ENCODE measurements at places on chromosomes 7 and 10. TPM values are rescaled to one million over a fixed set of nuclear protein-coding genes. Genes with fewer than 3 reads are reported as not detected.

GRCh38 chr10:69292459-69292858 is 14.2 kb downstream of the HK1 start:
- no peak for DNase-seq
- H3K36me3 ChIP-seq: no peaks in the 10 kb centered on the region
- no peaks in the 10 kb centered on the region for H3K4me1 ChIP-seq

- no peaks in the 10 kb centered on the region for H3K27me3 ChIP-seq
- DNase-seq: no peak
- no peaks in the 10 kb centered on the region for H3K4me1 ChIP-seq
- H3K27ac ChIP-seq: no peak overlapping the region
These were observed 525.4 kb downstream of the TFEC start for GRCh38 chr7:115505136-115505535.

GRCh38 chr7:79216236-79216635 is 237.2 kb downstream of the MAGI2 start:
- DNase-seq: no peak
- H3K4me3 ChIP-seq: no peak overlapping the region
- H3K36me3 ChIP-seq: no peaks in the 10 kb centered on the region
- H3K27ac ChIP-seq: no peak overlapping the region

DNA sequence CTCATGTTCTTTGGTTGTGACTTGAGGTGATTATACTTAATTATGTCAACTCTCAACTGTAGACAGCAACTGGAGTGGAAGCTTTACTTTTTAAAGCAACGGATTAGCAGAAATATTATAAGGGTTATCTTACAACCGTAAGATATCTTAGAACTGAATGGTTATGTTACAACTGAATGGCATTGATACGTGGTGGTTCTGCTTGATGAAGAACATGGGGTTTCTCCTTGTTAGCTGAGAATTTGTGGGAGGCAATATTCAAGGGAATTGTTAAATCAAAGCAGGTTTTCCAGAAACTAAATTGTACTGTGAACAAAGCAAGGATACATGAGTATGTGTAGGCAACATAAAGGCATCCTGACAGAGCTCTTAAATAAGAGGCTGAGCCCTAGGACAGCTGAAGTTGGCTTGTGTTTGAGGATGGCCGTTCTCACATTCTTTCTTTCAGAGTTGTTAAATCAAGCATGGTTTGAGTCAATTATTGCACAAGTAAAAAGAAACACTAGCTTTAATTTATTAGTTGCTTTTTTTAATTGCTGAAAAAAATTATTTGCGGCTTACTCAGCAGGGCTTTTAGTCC is 350.0 kb downstream of the PLXDC2 start:
- H3K4me1 ChIP-seq: no peaks in the 10 kb centered on the region
- DNase-seq: no peak
- H3K4me3 ChIP-seq: no peak overlapping the region
- no peak overlapping the region for H3K27ac ChIP-seq
- H3K27me3 ChIP-seq: no peaks in the 10 kb centered on the region
- peaks cover 10% of the 10 kb centered on the region for H3K36me3 ChIP-seq

DNA sequence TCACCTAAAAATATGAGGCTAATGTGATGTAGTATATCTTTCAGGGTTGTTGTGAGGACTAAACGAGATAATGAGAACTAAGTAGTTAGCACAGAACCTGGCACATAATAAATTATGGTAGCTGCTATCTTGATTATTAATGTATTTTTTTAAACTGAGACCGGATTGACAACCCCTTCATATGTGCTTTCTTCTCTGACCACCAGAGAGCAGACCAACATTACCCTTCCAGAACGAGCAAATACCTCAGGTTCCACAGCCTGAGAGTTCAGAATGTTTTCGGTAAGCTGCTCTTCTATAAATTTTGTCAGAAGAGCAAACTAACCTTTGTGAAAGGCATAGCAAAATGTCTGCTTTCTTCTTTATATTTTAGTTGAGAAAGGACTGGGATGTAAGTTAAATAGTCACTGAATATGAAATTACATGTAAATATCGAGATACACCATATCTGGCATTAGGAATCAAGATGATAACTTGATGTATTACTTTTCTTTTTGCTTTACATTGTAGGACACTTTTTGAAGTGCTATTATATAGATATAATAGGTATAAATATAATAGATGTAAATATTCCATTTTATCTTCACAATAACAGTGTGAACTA is 13.6 kb upstream of the BPGM start:
- H3K36me3 ChIP-seq: no peaks in the 10 kb centered on the region
- no peaks in the 10 kb centered on the region for H3K27me3 ChIP-seq
- H3K4me1 ChIP-seq: peaks cover 12% of the 10 kb centered on the region
- H3K27ac ChIP-seq: no peak overlapping the region
- no peak overlapping the region for H3K4me3 ChIP-seq
- DNase-seq: no peak

GRCh38 chr7:148921189-148921588 is 37.1 kb upstream of the EZH2 start:
- H3K36me3 ChIP-seq: no peaks in the 10 kb centered on the region
- H3K27ac ChIP-seq: no peak overlapping the region
- H3K4me1 ChIP-seq: no peaks in the 10 kb centered on the region
- H3K27me3 ChIP-seq: no peaks in the 10 kb centered on the region
- no peak for DNase-seq
- H3K4me3 ChIP-seq: no peak overlapping the region

DNA sequence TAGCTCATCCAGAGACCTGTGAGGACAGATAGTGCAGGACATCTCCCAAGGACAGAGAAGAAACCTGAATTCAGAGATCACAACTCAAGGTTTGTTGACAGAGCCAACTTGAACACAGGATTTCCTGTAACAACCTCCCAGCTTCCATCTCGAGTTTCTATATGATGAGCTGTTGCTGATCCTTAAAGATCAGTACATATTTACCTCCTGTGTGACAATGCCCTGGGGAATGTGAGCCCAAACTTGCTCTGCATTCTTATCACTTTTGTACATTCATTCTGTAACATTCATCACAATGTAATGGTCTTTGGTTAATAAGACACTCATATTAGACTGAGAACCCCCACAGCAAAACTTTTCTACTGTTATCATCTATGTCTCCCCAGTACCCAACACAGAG is 468.6 kb downstream of the XPNPEP1 start:
- H3K36me3 ChIP-seq: no peaks in the 10 kb centered on the region
- H3K27me3 ChIP-seq: peaks cover 36% of the 10 kb centered on the region
- H3K27ac ChIP-seq: no peak overlapping the region
- H3K4me1 ChIP-seq: no peaks in the 10 kb centered on the region
- no peak overlapping the region for H3K4me3 ChIP-seq
- no peak for DNase-seq

- H3K27me3 ChIP-seq: no peaks in the 10 kb centered on the region
- DNase-seq: no peak
- H3K4me3 ChIP-seq: no peak overlapping the region
- no peak overlapping the region for H3K27ac ChIP-seq
- H3K36me3 ChIP-seq: no peaks in the 10 kb centered on the region
These were observed 1053.3 kb downstream of the SORCS1 start for GRCh38 chr10:106111246-106111645.

- H3K27ac ChIP-seq: no peak overlapping the region
- no peak overlapping the region for H3K4me3 ChIP-seq
These were observed 909 bp upstream of the AKR1D1 start for GRCh38 chr7:138075350-138075749.

Gene TMEM209
- total RNA-seq: 18.3 TPM

Gene AFAP1L2
- 10.1 TPM for total RNA-seq

Gene HIBADH
- total RNA-seq: 23.7 TPM

Gene CALHM1
- total RNA-seq: not detected

Gene ZNF467
- 35.3 TPM for total RNA-seq

Gene ACTR3C
- total RNA-seq: 20.1 TPM
